ENCODE measurements at places on chromosomes 16 and 17.

GRCh38 chr16:21626659-21627277 is 25.6 kb downstream of the IGSF6 start:
- no peak for DNase-seq

DNA sequence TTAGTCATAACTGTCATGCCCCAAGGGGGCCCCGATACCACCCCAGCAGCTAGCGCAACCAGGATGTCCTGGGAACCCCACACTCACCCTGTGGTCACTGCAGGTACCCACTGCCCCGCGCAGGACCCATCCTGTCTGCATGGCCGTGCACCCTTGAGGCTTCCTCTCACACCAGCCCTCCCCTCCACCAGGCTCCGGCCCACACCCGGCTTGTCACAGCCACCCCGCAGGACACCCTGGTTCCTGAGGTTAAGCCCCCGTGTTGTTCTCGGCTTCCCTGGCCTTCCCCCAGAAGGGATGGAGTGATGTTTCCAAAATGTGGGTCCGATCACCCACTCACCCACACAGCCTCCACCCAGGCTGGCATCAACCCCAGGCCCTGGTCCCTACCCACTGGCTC is 7.5 kb downstream of the DNASE1L2 start:
- no peak for DNase-seq

- no peak for DNase-seq
Measured at GRCh38 chr17:2737693-2738092, 11.8 kb downstream of the CCDC92B start.

DNA sequence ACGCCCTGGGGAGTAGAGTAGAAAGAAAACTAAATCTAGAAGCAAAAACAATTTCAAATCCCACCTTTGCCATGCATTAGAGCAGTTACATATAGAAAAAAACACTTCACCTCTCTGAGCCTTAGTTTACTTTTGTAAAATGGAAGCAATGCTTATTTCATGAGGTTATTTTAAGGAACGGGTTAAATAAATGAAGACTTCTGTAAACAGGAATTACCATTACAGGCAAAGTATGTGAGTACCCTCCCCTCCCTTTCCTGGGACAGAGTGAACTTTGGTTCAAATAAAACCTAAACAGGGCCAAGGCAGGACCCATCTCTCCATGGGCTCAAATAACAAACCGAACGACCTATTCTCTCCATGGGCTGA is 4.5 kb upstream of the KRT15 start:
- DNase-seq: no peak

- no peak for DNase-seq
Measured at GRCh38 chr16:1530349-1530882, 3.0 kb upstream of the TMEM204 start.

DNA sequence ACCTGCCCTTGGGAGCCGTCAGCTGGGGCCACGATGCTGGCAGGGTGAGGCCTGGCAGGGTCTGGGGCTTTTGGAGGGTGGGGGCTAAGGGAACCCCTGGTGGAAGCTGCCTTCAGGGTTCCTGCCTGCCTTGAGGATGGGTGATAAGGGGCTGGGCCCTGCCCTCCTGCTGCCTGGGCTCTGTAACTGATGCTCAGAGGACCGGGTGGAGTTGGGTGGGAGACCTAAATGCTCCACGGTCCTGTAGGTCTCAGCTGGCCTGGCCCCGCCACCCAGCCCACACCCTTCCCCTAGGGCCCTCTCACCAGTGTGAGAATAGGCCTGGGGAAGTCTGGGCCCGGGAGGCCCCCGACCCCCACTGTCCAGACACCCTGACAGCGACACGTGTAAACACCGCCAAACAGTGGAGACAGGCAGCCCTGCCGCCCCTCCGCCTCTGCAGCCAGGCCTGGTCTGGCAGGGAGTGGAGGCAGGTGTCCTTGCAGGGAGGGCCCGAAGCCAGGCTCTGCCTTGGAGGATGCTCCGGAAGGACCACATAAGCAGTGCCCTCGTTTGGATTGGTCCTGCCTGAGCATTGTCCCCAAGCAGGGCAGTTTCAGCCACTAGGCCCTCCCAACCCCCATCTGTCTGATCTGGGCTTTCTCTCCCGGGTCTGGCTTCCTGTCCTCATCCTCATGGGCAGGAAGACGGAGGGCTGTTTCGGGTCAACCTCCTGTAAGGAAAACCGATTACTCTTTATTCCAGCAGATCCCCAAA is 6.5 kb upstream of the BAHCC1 start:
- no peak for DNase-seq

- DNase-seq: no peak
Measured at GRCh38 chr17:63961355-63962212, 11.1 kb downstream of the SCN4A start.

DNA sequence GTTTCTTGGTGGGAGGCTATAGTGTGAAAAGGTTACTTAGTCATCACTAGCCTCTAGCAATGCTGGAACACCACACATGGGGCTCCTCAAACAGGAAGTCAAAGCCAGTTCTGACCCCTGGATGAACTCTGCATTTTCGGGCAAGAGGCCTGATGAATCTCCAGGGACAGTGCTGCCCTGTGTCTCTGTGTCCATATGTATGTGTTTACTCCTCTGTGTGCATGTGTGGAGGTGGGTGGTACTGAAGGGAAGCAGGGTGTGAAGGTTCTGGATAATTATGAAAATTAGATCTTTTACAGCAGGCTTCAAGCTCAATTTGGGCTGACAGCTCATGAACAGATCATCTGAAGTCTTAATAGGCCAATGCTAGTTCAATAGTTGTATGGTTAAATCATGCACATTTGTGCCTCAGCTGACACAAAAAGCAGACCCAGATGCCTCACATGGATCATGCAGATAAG is 133.6 kb downstream of the SNX11 start:
- DNase-seq: no peak

DNA sequence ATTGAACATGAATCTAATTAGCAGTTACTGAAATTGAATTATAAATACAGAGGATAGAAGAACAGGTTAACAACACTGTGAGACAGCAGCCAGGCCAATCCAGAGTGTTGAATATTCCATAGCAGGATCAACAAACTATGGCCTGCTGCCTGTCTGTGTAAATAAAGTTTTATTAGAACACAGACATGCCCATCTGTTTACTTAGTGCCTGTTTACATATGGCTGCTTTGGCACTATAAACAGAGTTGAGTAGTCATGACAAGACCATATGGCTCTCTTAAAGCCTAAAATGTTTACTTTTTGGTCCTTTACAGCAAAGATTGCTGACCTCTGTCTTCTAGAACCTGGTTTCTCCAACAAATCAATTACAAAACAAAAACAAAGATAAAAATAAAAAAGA is 115.4 kb upstream of the CDC42EP4 start:
- no peak for DNase-seq

DNA sequence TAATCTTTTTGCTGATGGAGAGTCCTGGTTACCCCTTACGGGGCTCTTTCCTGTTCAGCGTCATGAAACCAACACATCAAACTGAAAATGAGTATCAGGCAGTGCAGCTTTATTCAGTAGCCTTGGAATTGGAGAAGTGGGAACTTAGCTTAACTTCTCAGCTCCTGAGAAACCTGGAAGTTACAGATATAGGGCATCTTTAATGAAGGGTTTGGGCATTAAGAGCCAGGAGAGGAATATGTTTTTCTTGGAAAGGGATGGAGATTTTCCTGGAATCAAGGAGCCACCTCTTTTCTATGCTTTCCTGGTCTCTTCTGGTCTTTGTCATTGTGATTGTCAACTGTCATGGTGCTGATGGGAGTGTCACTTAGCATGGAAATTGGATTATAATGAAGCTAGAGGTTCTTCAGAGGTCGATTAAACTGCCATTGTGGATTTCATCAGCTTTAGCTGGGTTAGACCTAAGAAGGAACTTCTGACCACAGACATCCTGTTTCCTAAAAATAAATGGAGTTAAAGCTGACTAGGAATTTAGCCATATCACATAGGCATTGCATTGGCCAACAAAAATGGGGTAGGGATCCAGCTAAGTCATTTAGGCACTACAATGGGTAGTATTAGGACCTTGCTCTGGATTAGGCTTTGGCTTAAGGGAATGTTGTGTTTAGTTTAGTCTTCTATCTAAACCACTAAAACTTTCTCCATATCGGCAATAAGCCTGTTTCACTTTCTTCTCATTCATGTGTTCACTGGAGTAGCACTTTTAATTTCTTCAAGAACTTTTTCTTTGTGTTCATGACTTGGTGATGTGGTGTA is 186.4 kb downstream of the BCAS3 start:
- no peak for DNase-seq

- DNase-seq: no peak
Measured at GRCh38 chr17:46869296-46869695, 17.9 kb downstream of the WNT9B start.

DNA sequence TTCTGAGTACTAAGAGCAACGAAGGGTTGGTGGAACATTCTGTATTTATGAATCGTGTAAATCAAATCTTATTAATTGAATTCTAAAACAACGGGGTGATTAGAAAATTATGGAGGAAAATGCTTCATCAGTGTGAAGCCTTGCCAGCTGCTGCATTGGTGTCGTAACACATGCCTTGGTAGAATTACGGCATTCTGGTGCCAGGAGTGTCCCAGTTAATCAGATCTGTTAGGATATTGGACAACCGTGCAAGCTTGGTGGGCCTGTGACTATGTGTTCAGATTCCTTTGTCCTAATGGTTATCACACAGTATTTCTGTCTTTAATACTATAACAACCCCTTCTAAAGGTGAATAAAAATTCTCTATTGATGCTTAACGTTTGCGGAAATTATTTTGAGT is 44.2 kb upstream of the TANC2 start:
- no peak for DNase-seq

GRCh38 chr16:22915003-22915402 is 101.0 kb downstream of the HS3ST2 start:
- DNase-seq: no peak

All from RWPE2 (cell line).